ENCODE measurements at places on chromosomes 5 and 9. TPM values are rescaled to one million over a fixed set of nuclear protein-coding genes. Genes with fewer than 3 reads are reported as not detected.

The WNK2 gene
- total RNA-seq = 93.7 TPM

GRCh38 chr5:152547202-152547601 is 142.1 kb upstream of the NMUR2 start:
- DNase-seq = no peak

The SPINK6 gene
- 2.3 TPM for total RNA-seq

The ZFP2 gene
- 4.8 TPM for total RNA-seq

The ABO gene
- total RNA-seq = 2.6 TPM

DNA sequence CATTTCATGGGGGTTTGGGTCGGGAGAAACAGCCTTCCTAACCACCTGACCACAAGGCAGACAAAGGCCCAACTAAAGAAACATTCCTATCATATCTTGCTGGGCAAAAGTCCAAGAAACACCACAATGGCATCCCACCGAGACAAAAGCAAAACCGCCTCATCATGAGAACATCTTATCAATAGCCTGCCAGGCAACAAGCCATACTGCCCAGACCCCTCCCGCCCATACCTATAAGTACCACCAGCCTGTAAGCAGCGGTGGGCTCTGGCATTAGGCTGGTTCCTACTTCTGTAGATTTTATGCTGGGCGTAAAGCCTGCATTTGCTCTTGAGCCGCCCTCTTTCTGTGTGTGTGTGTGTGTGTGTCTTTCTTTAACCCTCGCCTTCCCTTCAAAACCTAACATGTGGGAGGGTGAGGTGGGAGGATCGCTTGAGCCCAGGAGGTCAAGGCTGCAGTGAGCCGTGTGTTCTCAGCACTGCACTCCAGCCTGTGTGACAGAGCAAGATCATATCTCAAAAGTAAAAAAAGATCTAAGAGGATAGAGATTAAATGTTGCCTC is 56.9 kb downstream of the PDE6A start:
- DNase-seq = no peak

Measured in suprapubic skin (tissue), 4 donors.